ENCODE measurements at places on chromosomes 3 and 15.
A peak's percentile ranks its signal among the peaks of the same experiment; 100 is the strongest.

GRCh38 chr3:71300951-71301393 is 282.6 kb downstream of the FOXP1 start:
- no peak for DNase-seq

DNA sequence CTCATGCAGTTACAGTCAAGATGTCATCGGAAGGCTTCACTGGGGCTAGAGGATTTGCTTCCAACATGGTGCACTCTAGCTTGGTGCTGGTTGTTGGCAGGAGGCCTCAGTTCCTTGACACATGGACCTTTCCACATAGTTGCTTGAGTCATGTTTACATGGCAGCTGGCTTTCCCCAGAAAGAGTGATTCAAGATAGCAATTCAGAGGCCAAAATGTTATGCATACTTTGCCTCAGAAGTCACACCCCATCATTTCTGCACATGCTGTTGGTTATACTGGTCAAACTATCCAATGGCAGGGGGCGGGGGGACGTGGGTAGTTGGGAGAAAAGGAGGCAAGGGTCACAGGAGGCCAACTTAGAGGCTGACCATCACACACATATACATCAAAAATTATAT is 58.7 kb downstream of the FOXB1 start:
- no peak for DNase-seq

GRCh38 chr3:73516631-73517030 is 108.1 kb downstream of the PDZRN3 start:
- DNase-seq: no peak

DNA sequence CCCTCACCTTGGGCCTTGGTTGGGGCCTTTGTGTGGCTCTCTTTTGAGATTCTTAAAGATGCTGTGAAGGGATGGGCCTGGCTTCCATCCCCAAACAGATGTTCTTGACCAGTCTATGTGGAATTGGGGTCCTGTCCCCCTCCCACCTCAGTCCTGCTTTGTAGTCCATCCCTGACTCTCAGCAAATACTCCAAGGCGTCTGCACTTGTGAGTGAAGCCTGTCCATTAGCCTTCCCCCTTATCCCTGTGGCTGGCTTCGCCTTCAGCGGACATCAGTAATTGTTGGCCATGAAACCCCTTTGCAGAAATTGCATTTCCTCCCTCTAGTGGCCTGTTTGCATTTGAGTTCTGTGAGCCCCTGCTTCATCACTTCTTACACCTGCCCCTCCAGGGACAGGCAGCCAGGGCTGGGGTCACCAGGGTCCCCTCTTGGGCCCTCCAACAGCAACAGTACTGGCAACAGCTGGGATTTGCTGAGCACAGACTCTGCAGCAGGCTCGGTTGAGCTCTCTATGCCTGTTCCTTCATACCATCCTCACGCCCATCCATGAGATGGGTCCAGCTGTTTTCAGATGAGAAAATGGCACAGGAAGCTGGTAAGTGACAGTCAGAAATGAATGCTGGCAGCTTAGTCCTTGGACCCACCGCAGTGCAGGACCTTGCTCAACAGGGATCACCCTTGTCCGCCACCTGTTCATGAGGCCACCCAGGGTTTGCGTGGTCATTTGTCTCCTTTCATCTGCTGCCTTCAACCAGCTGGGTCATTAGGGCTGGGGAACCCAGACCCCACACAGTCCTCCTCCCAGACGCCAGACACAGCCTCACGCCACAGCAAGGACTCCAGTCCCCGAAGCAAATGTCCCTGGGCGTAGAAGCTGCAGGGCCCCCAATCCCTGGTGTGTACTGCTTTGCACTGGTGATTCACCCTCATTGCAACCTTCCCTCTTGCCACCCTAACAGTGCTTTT is 8.9 kb upstream of the LRRK1 start:
- no peak for DNase-seq

GRCh38 chr3:38958026-38958720 is 93.6 kb downstream of the SCN11A start:
- DNase-seq: no peak

GRCh38 chr3:94269763-94270162 is 206.9 kb downstream of the NSUN3 start:
- no peak for DNase-seq

DNA sequence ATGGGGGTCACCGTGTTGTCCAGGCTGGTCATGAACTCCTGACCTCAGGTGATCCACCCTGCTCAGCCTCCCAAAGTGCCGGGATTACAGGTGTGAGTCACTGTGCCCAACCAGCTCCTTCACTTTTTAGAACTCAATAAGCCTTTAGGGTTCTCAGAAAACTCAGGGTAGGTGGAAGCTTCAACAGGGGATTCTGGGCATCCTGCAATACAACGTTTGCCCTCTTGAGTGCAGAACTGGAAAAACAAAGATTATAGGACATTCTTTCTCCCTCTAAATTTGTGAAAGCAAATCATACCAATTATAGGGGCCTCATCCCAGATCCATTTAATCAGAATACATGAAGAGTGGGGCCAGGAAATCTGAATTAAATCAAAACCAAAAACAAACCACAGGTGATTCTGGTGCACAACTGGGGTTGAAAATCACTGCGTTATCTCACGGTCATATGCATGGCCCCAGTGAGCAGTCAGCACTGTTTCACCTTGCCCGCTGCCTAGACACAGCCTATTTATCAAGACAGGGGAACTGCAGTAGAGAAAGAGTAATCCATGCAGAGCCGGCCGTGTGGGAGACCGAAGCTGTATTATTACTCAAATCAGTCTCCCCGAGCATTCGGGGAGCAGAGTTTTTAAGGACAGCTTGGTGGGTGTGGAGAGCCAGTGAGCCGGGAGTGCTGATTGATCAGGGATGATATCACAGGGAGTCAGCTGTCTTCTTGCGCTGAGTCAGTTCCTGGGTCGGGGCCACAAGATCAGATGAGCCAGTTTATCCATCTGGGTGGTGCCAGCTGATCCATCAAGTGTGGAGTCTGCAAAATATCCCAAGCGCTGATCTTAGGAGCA is 58.4 kb downstream of the TMEM44 start:
- no peak for DNase-seq

- no peak for DNase-seq
These were observed 223.0 kb upstream of the DPH6 start for GRCh38 chr15:35768949-35769348.

GRCh38 chr3:30400926-30401325 is 205.5 kb upstream of the TGFBR2 start:
- DNase-seq: no peak

GRCh38 chr3:180421221-180421620 is 180.7 kb upstream of the TTC14 start:
- DNase-seq: no peak

- no peak for DNase-seq
These were observed 79.3 kb upstream of the LSAMP start for GRCh38 chr3:116524453-116525210.

GRCh38 chr3:37015642-37016041 is 22.3 kb downstream of the MLH1 start:
- no peak for DNase-seq

- DNase-seq: no peak
These were observed 58.3 kb upstream of the SLC6A11 start for GRCh38 chr3:10757821-10758130.

DNA sequence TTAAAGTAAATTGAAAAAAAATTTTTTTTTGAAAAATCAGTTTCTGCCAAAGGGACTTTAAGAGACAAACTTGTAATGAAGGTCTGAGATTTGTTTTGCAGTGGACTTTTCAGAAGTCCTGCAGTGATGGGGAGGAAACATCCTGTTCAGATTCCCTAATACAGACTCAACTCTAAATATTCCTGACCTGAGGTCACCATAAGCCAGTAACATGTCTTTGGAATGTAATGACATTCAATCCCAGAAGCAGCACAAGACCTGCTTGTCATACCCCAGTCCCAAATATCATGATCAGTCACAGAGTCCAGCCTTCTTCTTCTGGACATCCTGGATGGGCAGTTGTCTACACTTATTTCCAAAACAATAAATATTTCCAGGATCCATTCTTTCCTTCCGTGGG is 53.6 kb downstream of the TMEM39A start:
- DNase-seq: no peak

- no peak for DNase-seq
These were observed 147.8 kb downstream of the LRRC28 start for GRCh38 chr15:99399061-99399460.

- no peak for DNase-seq
These were observed at the start of gene CLSTN2 for GRCh38 chr3:139935016-139935865. Gene CLSTN2, plus strand, starts transcription at chr3:139935185.

DNA sequence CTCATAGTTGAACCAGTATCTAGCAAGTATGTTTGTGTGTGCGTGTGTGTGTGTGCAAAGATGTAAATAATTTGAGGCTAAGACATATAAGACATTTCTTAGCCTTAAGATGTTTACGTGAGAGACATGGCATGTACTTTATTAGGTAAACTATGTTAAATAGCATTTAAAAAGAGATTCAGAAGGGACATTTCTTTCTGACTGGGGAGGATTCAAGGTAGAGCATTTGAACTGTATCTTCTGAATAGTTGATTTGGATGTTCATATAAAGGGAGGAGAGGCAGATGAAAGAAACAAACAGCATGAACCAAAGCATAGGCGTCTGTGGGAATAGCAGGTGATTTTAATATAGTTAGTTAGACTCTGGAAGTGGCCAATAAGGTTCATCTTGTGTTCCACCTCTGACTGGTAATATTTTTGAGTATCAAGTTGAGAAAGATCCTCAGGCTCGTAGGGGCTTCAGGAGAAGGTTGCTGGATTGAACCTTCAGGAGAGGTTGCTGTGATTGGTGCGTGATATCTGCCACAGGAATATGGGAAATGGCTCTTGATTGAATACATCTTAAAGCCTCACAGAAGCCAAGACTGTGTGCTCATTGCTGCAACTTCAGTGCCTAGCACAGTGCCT is 12.6 kb downstream of the NFKBIZ start:
- no peak for DNase-seq

GRCh38 chr3:118406562-118406961 is 628.1 kb downstream of the IGSF11 start:
- no peak for DNase-seq

DNA sequence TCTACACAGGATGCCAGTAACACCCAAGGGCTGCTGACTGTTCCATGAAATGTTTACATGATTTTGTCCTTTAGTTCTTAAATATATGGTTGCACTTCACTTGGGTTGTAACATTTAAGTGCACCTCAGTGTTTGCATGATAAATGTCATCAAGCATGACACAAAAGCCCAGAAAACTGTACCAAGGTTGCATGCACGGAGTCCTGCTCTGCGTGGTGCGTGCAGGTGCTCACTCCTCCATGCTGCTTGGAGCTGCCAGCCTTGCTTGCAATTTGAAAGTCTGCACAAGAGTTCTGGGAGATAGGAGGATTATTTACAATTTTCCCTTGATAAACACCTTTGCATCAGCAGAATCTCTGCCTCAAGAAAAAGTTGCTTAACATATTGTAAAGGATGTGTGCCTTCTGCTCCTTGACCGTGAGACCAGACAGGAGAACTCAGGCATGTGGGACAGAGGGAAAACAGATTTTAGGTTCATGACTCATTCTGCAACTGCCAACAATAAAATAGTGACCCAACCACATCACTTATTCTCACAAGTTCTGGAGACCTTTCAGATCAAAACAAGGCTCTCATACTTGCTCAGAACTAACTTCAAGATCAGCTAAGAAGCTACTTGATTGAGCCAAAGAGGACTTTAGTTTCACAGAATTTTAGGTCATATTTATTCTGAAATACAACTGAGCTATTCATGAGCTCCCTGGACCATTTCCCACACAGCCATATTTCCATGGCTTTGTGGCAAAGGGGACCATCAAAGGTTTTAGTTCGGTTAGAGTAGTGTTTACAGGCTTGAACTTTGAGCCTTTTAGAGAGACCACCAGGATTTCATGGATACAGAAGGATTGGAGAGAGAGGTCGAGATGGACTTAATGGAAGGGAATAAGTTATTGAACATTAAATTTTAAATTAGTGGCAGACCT is 128.4 kb upstream of the ZBED2 start:
- no peak for DNase-seq

- DNase-seq: no peak
These were observed 25.7 kb upstream of the EPHB1 start for GRCh38 chr3:134769287-134769868.

- no peak for DNase-seq
These were observed 126.0 kb downstream of the IMPG2 start for GRCh38 chr3:101194392-101194791.

- DNase-seq: no peak
These were observed 23.5 kb downstream of the ALDH1A2 start for GRCh38 chr15:58042006-58042405.

GRCh38 chr3:25910997-25911396 is 121.1 kb downstream of the OXSM start:
- peak; percentile 54 for DNase-seq

DNA sequence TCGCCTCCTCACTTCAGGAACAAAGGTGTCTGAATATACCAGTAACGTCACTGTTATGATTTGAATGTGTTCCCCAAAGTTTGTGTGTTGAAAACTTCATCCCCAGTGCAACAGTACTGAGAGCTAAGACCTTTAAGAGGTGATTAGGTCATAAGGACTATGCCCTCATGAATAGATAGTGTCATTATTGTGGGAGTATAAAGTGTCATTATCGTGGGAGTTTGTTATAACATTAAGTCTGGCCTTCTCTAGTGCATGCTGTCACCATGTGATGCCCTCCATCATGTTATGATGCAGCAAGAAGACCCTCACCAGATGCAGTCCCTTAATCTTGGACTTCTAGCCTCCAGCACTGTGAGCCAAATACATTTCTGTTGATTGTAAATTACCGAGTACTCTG is 53.7 kb upstream of the TLE3 start:
- DNase-seq: no peak

DNA sequence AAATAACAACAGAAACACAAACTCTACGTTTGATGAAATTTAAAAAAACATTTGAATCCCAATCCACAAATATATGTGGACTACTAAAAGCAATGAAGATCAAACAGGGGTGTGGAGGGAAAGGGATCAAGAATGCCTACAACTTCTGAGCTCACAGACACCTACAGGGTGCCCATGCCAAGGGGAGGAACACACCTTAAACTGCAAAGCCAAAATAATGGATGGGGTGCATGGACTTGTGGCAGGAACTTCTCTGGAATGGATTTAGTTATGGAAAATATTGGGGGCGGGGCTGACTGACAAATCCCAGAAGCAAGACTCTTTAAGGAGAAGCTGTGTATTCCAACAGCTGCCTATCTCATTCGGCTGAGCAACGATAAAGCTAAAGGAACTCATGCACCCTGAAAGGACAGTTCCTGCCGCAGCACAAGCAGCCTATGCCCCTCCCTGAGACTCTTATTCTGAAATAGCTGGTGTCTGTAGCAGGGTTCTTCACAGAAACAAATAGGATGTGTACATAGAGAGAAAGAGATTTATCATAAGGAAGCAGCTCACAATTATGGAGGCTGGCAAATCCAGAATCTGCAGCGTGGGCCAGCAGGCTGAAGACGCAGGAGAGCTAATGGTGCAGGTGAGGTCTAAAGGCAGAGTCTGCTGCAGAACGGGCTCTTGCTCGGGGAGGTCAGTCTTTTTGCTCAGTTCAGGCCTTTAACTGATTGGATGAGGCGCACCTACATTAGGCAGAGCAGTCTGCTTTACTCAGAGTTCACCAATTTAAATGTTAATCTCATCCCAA is 24.5 kb upstream of the PLA2G4D start:
- DNase-seq: no peak

- no peak for DNase-seq
These were observed 51.0 kb upstream of the SSR3 start for GRCh38 chr3:156605686-156606605.

- DNase-seq: no peak
These were observed 201.1 kb upstream of the ADAMTS9 start for GRCh38 chr3:64888840-64889392.

- DNase-seq: no peak
These were observed 264.8 kb downstream of the CLSTN2 start for GRCh38 chr3:140199743-140200142.

GRCh38 chr3:16337856-16338540 is 73.0 kb downstream of the OXNAD1 start:
- peak; percentile 72 for DNase-seq
